ENCODE measurements at places on chromosomes 1 and 21.

GRCh38 chr1:35454616-35455015 lies 102.6 kb downstream of the KIAA0319L start:
- no peak for DNase-seq

GRCh38 chr1:246320286-246320685 lies 186.8 kb downstream of the SMYD3 start:
- DNase-seq: no peak

GRCh38 chr1:11180342-11180744 lies 8.8 kb upstream of the ANGPTL7 start:
- no peak for DNase-seq

DNA sequence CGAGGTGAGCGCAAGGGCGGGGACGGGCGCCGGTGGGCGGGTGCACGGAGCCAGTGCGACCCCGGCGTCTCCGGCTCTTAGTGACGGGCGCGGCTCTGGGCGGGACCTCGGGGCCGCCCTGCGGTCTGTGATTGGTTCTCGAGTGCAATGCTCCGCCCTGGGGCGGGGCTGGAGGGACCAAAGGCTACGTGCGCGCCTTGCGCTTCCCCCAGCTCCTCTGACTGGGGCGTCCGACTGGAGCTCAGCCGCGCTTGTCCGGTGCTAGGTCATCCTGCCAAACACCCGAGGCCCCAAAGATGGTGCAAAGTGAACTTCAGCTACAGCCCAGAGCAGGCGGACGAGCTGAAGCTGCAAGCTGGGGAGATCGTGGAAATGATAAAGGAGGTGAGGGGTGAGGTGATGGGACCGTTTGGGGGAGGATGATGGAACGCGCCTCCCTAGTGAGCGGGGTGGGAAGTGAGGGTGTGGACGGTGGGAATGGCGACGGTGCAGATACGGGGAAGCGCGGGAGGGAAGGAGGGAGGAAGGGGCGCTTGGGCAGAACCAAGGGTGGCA lies 811 bp downstream of the SH3D21 start:
- DNase-seq: peak; percentile 80

DNA sequence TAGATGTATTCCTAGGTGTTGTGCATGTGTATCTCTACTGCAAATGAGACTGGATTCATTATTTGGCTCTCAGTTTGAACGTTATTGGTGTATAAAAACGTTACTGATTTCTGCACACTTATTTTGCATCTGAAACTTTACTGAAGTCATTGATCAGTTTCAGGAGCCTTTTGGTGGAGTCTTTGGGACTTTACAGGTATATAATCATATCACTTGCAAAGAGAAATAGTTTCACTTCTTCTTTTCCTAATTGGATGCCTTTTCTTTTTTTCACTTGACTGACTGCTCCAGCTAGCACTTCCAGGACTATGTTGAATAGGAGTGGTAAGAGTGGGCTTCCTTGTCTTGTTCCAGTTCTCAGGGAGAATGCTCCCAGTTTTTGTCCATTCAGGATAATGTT lies 252.2 kb downstream of the SMYD3 start:
- DNase-seq: no peak

- no peak for DNase-seq
Observed at GRCh38 chr1:47238935-47239592, 7.0 kb upstream of the TAL1 start.

GRCh38 chr1:52288286-52288685 lies 77.7 kb downstream of the CC2D1B start:
- DNase-seq: no peak

DNA sequence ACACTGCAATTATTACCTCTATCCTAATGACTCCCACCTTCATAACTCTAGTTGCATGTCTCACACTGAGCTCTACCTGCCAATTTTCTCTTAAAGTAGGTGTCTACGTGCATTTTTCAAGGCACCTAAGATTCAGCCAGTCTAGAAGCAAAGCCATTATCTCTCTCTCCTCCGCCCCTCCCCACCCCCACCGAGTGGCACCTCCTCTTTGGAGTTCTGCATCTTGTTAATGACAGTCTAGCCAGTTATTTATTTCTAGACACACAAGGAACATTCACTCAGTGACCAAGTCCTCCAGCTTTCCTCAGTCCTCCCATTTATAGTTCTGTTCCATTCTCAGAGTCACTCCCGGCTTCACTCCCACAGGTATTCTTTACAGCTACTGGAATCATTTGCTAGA lies 47.6 kb downstream of the ASTN1 start:
- DNase-seq: no peak

DNA sequence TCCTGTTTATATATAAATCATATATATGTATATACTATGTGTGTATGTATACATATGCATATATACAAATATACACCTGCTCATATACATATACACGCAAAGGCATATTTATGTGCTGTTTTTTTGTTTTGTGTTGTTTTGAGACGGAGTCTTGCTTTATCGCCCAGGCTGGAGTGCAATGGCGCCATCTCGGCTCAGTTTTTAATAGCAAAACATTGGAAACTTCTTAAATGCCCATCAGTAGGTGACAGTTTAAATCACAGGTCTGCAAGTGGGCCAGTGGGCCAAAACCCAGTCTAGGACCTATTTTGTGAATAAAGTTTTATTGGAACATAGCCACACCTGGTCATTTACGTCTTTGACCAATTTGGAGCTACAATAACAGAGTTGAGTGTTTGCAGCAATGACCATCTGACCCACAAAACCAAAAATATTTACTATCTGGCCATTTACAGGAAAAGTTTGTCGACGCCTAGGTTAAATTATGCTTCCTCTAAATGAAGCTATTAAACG lies 132.3 kb downstream of the TOMM20 start:
- DNase-seq: no peak

DNA sequence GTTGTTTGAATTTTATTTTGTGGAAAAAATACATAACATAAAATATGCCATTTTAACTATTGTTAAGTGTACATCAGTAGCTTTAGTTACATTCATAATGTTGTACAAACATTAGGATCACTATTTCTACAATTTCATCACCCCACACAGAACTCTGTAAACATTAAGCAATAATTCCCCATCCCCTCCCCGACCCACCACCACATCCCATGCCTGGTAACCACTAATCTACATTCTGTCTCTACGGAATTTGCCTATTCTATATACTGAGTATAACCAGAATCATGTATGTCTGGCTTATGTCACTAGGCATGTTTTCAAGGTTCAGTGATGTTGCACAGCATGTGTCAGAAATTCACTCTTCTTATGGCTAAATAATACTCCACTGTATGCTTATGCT lies 47.7 kb downstream of the CDC42BPA start:
- no peak for DNase-seq

GRCh38 chr1:205258719-205259118 lies 31.0 kb downstream of the TMCC2 start:
- no peak for DNase-seq

- no peak for DNase-seq
Observed at GRCh38 chr1:198101716-198102453, 54.9 kb upstream of the NEK7 start.

DNA sequence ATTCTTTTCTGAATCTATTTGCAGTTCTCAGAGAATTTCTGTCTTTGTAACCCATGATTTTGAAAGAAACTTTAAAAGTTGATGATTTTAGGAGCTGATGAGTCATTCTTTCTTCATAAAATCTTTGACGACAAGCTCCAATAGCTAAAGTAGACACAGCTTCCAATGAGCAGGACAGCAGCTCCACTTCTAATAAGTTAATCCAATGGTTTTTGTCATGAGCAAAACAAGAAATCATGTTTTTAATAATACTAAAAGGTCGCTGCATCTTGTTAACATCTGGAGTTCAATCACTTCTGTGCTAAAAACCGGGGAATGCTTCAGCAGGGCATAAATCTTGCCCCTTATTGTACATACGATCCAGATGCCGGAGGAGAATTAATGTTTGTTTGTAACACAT lies 48.9 kb upstream of the GORAB start:
- DNase-seq: no peak

DNA sequence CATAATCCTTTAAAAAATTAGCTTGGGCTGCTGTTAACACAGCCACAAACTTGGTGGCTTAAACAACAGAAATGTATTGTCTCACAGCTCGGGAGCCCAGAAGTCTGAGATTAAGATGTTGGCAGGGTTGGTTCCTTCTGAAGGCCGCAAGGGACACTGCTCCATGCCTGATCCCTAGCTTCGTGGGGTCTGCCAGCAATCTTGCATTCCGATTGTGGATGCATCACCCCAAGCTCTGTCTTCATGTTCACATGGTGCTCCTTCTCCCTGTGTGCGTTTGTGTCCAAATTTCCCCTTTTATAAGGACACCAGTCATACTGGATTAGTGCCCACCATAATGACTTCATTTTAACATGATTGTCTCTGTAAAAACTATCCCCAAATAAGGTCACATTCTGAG lies 5.0 kb upstream of the HHIPL2 start:
- no peak for DNase-seq

- no peak for DNase-seq
Observed at GRCh38 chr1:186286615-186287315, 88.3 kb downstream of the TPR start.

GRCh38 chr1:67683316-67683715 lies 1.7 kb upstream of the GADD45A start:
- DNase-seq: no peak

GRCh38 chr1:192418552-192419285 lies 101.9 kb downstream of the RGS21 start:
- DNase-seq: no peak

DNA sequence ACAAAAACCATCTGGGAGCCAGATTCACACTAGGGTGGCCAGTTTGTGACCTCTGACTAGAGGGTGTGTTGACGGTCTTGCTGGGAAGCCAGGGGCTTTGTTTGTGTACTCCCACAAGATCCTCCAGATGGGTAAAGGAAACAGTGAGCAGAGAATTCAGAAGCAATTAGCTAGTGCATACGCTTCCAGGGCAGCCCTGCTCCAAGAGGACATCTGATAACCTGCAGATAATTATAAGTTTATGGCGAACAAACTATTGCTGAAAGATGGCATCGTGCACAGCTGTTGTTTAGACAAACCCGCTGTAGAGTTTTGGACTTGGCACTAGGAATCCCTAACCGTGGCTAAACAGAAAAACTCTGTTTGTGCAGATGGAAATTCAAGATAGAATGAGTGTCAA lies 326.4 kb downstream of the TGFB2 start:
- no peak for DNase-seq

- no peak for DNase-seq
Observed at GRCh38 chr1:212754680-212755079, 36.9 kb downstream of the NSL1 start.

DNA sequence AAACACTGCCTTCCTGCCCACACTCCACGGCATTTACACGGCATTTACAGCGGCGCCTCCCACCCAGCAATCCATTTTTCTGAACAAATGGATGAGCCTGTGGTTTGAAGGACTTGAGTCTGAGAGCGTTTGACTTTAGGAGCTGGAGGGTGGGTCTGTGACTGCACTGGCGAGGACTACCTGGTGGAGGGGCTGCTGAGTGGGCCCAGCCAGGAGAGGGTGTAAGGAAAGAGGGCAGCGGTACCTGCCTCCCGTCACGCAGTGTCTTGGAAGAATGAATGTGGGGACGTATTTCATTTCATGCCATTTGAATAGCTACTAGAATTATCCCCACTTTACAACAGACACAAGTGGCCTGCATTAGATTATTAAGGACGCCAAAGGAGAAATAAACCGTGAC lies 62.9 kb downstream of the B3GALT5 start:
- no peak for DNase-seq

- DNase-seq: no peak
Observed at GRCh38 chr1:172380441-172381244, 39.8 kb upstream of the C1orf105 start.

DNA sequence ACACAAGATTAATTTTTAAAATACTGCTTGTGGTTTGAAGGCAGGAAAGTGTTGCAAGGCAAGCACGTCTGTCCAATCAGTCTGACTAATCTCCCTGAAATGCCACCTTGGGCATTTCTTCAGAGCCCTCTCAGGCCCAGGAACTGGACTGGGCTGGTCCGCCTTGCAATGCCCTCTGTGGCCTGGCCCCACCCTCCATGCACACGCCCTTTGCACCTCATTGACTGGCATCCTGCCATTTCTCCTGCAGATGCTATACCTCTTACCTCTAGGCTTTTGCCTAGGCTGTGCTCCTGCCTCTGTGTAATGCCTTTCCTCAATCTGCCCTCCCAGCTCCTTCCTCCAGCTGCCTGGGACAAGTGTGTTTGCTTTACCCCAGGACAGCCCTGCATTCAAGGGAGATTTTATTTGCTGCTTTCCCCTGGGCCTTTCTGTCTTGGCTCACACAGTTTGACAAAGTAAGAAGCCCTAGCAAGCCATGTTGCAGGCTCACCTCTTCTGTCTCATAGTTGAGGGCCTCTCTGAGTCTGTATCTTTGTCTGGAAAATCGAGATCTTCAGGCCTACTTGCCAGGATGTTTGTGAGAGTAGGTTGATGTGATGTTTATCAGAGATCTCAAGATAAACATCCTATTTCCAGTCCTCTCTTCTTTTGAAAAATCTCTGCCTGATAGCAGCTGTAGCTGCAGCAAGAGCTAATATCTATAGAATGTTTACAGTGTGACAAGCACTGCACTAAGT lies 149.2 kb upstream of the JUN start:
- no peak for DNase-seq

- no peak for DNase-seq
Observed at GRCh38 chr1:32874860-32875752, 4.4 kb upstream of the FNDC5 start.

GRCh38 chr1:199243423-199244061 lies 604.7 kb downstream of the PTPRC start:
- DNase-seq: peak; percentile 17

DNA sequence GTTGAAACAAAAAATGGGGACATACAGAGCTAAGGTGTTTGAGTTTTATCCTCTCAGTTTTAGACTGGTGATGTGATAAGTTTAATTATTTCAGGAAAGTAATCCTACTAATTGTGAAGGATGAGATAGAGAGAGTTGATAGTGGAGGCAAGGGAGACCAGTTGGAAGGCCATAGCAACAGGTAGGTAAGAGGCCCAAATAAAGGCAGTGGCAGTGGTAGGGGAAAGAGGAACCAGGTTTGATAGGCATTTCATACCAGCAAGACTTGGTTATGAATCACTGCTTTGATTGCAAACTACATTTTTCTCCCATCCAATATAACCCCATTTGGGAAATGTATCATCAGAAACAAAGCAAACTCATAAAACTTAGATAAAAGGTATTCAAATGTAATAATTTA lies 63.1 kb upstream of the SH3GLB1 start:
- DNase-seq: no peak

GRCh38 chr1:43600033-43601020 lies 49.6 kb upstream of the KDM4A start:
- DNase-seq: no peak

DNA sequence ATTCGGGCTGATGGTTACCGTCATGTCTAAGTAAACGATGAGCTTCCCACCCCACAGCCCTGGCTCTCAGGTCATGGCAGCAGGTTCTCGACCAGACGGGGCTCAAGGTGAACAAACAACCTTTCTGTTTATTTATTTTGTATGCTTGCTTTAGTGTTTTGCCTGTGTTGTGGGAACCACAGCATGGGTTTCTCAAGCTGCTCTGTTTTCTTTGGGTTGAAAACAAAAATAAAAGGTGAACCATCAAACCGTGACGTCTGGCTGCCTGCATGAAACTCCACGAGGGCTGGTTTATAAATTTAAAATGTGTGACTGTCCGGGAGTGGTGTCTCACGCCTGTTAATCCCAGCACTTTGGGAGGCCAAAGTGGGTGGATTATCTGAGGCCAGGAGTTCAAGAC lies 28.0 kb downstream of the TMEM51 start:
- DNase-seq: no peak

GRCh38 chr1:83827741-83828140 lies 171.2 kb downstream of the TTLL7 start:
- no peak for DNase-seq

Measured in activated CD8-positive, alpha-beta memory T cell treated with anti-CD3 and anti-CD28 coated beads for 1 hour (primary cell).